ENCODE measurements at places on chromosomes 6 and 20. TPM values are rescaled to one million over a fixed set of nuclear protein-coding genes. Genes with fewer than 3 reads are reported as not detected.

The PLCB4 gene
- 0.51 TPM for polyA plus RNA-seq

The CCDC170 gene
- not detected for polyA plus RNA-seq

The SERINC1 gene
- 42.2 TPM for polyA plus RNA-seq

The VNN1 gene
- polyA plus RNA-seq = not detected

The TFAP2D gene
- polyA plus RNA-seq = not detected

GRCh38 chr6:17928514-17929430 is 58.7 kb downstream of the KIF13A start:
- no peaks in the 10 kb centered on the region for H3K27me3 ChIP-seq
- peak overlapping the region; percentile 28 for H3K27ac ChIP-seq
- peaks cover 19% of the 10 kb centered on the region for H3K4me1 ChIP-seq

DNA sequence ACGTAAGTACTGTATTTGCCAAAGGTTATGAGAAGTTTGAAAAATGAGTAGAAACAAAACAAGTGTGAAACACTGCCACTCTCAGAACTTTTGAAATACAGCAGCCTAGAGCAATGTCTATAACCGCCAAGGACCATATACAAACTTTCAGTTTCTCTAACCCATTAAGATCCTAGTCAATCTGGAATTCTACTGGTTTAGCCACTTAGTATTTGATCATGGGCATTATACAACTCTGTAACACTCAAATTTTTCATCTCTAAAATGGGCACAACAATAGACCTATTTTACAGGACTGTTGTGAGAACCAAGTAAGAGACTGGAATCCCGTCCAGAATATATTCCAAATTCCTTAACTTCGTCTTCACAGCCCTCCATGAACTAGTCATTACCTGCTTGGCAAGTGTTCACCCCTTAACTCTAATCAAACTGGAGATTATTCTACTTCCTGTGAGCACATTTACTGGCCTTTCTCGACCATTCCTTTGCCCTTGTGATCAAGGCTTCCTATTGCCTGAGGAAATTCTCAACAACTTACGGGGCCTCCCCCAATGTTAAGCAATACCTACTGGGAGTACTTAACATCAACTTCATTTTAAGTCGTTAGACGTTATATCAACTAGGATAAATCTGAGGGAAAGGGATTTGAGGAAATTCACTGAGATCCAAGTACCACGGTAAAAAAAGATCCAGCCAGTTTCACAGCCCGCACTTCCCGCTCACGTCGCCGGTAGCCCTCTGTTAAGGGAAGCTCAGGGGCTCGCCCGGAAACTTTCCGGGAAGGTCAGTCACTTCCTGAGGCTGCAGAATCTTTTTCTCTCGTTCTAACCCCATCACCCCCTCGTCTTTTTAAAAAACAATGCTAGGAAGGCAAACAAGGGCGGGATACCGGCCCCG is 1.1 kb downstream of the EIF2S2 start:
- H3K4me1 ChIP-seq = peaks cover 18% of the 10 kb centered on the region
- H3K27ac ChIP-seq = peak overlapping the region; percentile 99
- peak overlapping the region; percentile 99 for H3K4me3 ChIP-seq
- H3K36me3 ChIP-seq = peaks cover 51% of the 10 kb centered on the region

DNA sequence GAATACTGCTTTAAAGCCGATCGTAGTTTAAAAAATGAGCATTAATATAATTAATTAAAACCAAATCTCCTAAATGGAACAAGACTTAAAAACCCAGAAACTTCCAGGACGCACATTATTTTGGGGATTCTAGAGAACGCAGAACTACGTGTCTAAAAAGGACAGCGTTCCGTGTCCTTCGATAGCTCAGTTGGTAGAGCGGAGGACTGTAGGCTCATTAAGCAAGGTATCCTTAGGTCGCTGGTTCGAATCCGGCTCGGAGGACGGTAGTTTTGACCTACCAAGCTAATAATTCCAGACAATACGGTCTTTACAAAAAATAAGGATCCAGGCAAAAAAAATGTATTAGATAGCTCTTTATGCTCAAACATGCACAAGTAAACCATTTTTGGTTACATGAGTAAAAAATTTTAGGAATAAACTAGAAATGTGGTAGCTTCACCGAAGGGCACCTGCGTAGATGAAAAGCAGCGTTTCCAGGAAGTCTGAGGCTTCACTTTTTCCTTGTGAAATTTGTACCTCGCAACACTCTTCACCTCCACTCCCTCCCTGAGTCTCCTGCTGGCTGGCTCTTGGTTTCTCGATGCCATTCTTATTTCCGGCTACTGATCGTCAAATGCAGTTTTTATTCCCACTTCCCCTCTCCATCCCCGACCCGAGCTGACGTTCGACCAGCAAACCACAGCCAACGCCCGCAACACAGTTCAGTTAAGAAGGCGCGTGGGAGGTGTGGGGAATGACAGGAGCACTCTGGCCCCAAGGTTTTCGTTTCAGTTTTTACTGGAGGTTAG is 19.6 kb upstream of the ABT1 start:
- peak overlapping the region; percentile 34 for H3K4me3 ChIP-seq
- peak; percentile 74 for DNase-seq
- peak overlapping the region; percentile 63 for H3K27ac ChIP-seq
- H3K4me1 ChIP-seq = peaks cover 9% of the 10 kb centered on the region
- H3K27me3 ChIP-seq = no peaks in the 10 kb centered on the region
- H3K36me3 ChIP-seq = no peaks in the 10 kb centered on the region

GRCh38 chr6:35213824-35214756 is at the start of gene SCUBE3:
Gene SCUBE3 (plus strand): TSS chr6:35213956. CDS start chr6:35214419, 463 bp downstream.
- peaks cover 47% of the 10 kb centered on the region for H3K27me3 ChIP-seq
- no peak within 1 kb of the TSS for H3K4me3 ChIP-seq
- peak; percentile 69 for DNase-seq

DNA sequence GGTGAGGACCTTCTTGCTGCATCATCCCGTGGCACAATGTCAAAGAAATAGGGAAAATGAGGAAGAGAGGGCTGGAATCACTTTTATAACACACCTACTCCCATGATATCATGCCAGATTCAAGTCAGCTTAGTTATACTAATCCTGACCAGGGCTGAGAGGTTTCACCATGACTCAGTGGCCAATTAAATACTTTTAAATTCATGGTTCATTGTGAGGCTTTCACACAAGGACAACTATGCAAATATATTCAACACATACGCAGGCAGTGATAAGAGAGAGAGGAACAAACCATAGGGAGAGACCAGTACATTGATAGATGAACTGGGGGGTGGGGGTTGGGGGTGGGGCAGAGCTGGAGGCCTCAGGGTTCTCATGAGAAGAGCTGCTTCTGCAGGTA is 313.1 kb downstream of the LRFN2 start:
- no peaks in the 10 kb centered on the region for H3K4me1 ChIP-seq
- no peaks in the 10 kb centered on the region for H3K36me3 ChIP-seq
- no peak for DNase-seq
- no peak overlapping the region for H3K4me3 ChIP-seq
- peaks cover 22% of the 10 kb centered on the region for H3K27me3 ChIP-seq

DNA sequence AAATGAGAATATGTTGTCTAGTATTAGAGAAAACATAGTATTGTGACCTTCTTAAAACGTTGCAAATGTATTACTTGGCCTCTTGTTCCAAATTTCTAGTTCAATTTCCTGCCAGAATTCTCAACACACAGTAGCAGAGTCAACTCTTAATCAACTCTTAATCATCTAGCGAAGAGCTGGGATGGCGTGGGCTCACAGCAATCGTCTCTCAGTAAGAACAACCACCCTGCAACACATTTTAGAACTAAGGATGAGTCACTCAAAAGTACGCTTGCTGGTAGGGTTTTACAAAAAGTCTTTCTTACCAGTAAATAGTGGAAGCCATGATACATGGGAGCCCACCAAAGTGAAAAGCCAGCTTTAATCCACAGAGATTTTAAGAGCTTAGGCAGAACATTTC is 24.6 kb downstream of the GPR6 start:
- H3K4me3 ChIP-seq = no peak overlapping the region
- no peaks in the 10 kb centered on the region for H3K4me1 ChIP-seq
- H3K36me3 ChIP-seq = no peaks in the 10 kb centered on the region
- no peak for DNase-seq
- no peak overlapping the region for H3K27ac ChIP-seq
- H3K27me3 ChIP-seq = no peaks in the 10 kb centered on the region

DNA sequence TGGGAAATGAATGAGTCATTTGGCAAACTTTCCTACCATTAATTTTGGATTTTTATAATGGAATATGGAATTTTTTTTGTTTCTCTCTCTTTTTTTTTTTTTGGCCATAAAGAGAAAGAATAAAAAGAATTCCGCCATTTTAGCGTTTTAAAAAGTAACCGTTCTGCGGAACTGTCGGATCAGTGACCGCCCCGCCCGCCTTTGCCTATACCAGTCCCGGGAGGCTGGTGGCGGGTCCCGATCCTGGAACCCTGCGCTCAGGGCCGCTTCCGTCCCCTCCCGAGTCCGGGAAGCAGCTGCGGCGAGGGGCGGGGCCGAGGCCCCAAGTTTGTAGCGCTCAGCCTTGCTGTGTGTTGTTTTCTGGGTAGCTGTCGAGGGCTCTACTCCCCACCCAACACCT is 609 bp downstream of the L3MBTL1 start:
- H3K36me3 ChIP-seq = no peaks in the 10 kb centered on the region
- peaks cover 12% of the 10 kb centered on the region for H3K27me3 ChIP-seq
- DNase-seq = peak; percentile 48
- peaks cover 3% of the 10 kb centered on the region for H3K4me1 ChIP-seq

DNA sequence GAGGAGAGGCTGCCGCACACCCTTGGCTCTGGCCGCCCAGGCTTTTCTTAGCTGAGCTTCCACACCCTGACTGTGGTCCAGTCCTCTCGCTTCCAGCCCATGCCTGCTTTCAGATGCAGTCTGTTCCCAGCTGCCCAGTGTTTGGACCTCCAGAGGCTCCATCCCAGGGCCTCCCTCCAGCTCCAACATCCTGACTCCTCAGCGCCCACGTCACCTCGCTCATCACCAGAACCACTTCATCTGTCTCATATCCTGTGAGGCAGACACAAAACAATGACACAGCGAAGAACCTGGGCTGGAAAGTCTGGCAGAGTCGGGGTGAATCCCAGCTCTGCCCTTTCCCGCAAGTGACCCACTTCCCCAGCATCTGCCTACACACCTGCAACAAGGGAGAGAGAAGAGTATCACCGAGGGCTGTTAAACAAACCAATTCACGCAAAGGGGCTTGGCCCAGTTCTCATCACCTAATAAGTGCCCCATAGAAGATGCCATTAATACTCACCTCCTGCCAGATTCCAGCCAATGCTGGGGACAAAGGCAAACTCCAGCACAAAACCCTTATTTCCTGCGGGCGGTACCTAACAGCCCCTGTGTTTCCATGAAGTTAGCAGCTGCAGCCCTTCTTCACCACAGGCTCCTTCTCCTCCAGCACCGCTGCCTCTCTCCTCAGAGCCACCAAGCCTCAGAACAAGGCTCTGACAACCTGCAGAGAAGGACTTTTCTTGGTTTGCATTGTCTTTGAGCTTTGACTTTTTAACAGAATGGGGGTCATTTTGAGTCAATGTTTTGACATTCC is 133.4 kb upstream of the CDH4 start:
- DNase-seq = no peak
- H3K27me3 ChIP-seq = peaks cover 2% of the 10 kb centered on the region
- no peaks in the 10 kb centered on the region for H3K4me1 ChIP-seq
- H3K4me3 ChIP-seq = no peak overlapping the region

DNA sequence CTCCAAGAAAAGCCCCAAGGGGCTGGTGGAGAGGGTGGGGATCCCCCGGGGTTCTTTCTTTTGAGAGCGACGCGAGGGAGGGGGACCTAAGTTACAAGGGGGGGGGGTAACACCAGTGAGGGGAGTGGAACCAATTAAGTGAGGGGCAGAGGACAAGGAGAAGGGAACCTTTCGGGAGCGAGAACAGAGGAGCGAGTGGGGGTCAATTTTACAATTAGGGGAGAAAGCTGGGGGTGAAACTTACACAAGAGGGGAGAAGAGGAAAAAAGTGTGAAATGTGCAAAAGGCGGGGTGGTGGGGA is 548 bp downstream of the SALL4 start:
- H3K36me3 ChIP-seq = no peaks in the 10 kb centered on the region
- no peak for DNase-seq
- H3K4me3 ChIP-seq = no peak overlapping the region
- no peak overlapping the region for H3K27ac ChIP-seq
- H3K27me3 ChIP-seq = peaks cover 4% of the 10 kb centered on the region
- no peaks in the 10 kb centered on the region for H3K4me1 ChIP-seq

GRCh38 chr20:56228021-56228420 is 20.5 kb upstream of the MC3R start:
- no peaks in the 10 kb centered on the region for H3K27me3 ChIP-seq
- H3K4me3 ChIP-seq = no peak overlapping the region
- no peak for DNase-seq
- no peaks in the 10 kb centered on the region for H3K4me1 ChIP-seq
- H3K36me3 ChIP-seq = no peaks in the 10 kb centered on the region
- no peak overlapping the region for H3K27ac ChIP-seq

- H3K27me3 ChIP-seq = peaks cover 74% of the 10 kb centered on the region
- H3K4me1 ChIP-seq = no peaks in the 10 kb centered on the region
- no peak overlapping the region for H3K27ac ChIP-seq
- no peak overlapping the region for H3K4me3 ChIP-seq
- DNase-seq = no peak
Observed at GRCh38 chr6:158662954-158663624, 13.2 kb downstream of the SYTL3 start.

- DNase-seq = no peak
- H3K4me3 ChIP-seq = no peak overlapping the region
- H3K27me3 ChIP-seq = peaks cover 34% of the 10 kb centered on the region
Observed at GRCh38 chr20:49594143-49594930, 26.4 kb upstream of the PTGIS start.

GRCh38 chr20:62838128-62838891 is 21.5 kb downstream of the COL9A3 start:
- no peak for DNase-seq
- H3K4me1 ChIP-seq = peaks cover 38% of the 10 kb centered on the region
- H3K4me3 ChIP-seq = no peak overlapping the region
- no peak overlapping the region for H3K27ac ChIP-seq

- H3K4me3 ChIP-seq = no peak overlapping the region
- H3K27me3 ChIP-seq = no peaks in the 10 kb centered on the region
- peaks cover 14% of the 10 kb centered on the region for H3K4me1 ChIP-seq
- no peak for DNase-seq
Observed at GRCh38 chr20:45896641-45897161, 5.6 kb downstream of the CTSA start.

GRCh38 chr6:36769183-36769675 is 70.0 kb downstream of the CPNE5 start:
- peaks cover 19% of the 10 kb centered on the region for H3K4me1 ChIP-seq
- H3K36me3 ChIP-seq = no peaks in the 10 kb centered on the region
- no peak overlapping the region for H3K4me3 ChIP-seq
- no peak overlapping the region for H3K27ac ChIP-seq

- H3K27me3 ChIP-seq = no peaks in the 10 kb centered on the region
- H3K36me3 ChIP-seq = no peaks in the 10 kb centered on the region
- peak; percentile 38 for DNase-seq
- peaks cover 9% of the 10 kb centered on the region for H3K4me1 ChIP-seq
Observed at GRCh38 chr6:17311595-17312311, 30.6 kb downstream of the RBM24 start.

DNA sequence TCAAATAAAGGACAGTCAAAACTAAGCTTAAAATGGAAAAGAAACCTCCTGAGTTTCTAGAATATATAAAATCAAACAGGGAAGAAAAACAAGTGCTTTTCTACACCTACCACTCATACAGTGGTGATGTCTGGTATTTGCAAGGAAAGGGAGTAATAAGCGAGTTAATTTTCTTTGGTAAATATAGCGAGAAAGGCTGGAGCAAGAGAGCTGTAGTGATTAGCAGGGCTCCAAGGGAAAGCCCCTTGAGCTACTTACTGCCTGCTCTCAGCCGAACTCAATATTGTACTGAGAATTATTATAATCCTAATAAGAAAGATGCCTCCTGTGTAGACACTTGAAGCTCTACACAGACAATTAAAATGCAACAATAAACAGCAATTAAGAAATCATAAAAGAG is 296.3 kb downstream of the LAMA2 start:
- no peak overlapping the region for H3K27ac ChIP-seq
- DNase-seq = no peak
- no peaks in the 10 kb centered on the region for H3K4me1 ChIP-seq
- H3K36me3 ChIP-seq = no peaks in the 10 kb centered on the region
- H3K4me3 ChIP-seq = no peak overlapping the region

All from K562 (cell line).